Fibroblast of skin of right biceps (primary cell): ENCODE measurements at places on chromosomes 3 and 15.

DNA sequence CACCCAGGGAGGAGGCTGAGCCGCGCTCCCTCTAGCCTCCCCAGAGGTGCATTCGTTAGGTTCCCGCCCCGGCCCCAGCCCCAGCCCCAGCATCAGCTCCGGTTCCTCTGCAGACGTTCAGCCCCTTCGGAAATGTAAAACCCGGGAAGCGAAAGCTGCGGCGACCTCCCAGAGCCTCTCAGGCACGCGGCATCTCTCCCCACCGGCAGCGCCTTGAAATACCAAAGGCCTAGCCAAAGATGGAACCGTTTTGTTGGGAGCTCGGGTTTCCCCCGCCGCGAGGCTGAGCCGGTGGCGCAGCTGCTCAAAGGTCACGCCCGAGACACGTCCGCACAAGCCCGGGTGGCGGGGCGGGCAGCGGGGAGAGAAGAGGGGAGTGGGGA lies 77.8 kb upstream of the HES1 start:
- peak; percentile 72 for DNase-seq

GRCh38 chr15:84791763-84792162 lies 25.4 kb upstream of the ALPK3 start:
- no peak for DNase-seq

DNA sequence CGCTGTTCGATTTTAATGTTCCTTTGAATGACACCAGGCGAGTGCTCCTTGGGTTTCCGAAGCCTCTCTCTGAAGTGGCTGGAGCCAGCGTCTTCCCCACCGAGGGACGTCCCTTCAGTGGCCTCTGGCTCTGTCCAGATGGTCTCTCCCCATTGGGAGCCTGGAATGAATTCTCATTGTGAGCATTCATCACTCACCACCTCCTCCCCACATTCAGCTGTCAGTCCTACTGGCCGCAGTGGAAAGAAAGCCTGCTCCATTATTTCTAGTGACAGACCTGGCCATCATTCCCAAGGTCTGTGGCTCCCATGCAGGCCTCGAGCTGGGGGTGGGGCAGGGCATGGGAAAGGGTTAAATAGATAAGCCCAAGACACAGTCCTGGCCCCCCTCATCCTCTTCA lies 35.2 kb downstream of the ZNF710 start:
- DNase-seq, result no peak

GRCh38 chr3:34109846-34110245 lies 311.4 kb downstream of the PDCD6IP start:
- DNase-seq, result no peak

DNA sequence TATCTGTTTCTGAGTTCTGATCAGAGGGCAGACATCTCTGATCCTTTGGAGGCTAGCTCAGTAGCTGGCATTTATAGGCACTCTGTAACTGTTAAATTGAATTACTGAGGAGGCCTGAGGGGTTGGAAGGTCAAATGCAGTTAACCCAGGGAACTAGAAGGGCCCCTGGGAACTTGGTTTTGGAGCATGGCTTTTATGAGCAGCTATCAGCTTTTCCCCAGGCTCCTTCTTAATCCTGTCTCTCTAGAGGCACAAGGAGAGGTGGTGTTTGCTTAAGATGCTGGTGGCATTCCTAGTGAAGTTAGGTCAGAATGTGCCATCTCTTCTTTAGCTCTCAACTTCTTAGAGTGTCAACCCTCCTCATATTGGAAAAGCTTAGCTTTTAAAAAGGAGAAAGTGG lies 128.9 kb downstream of the LPP start:
- no peak for DNase-seq

- DNase-seq, result peak; percentile 25
Measured at GRCh38 chr3:13141991-13142412, 68.8 kb upstream of the IQSEC1 start.

DNA sequence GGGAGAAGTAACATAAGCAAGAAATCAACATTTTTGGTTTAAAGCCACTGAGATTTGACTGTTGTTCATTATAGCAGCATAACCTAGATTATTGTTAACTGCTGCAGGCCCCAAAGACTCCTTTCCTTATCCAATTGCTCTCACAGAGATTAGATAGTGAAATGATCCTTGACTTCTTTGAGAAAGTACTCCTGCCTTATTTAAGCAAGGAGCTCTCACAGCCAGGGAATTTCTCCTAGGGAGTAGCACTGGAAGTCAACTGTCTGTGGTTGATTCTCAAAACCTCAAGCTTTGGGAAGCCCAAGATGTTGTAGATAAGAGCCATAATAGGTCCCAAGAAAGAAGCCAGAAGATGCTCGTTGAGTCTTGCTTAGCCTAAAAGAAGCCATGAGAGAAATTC lies 151.8 kb upstream of the TSC22D2 start:
- no peak for DNase-seq

- no peak for DNase-seq
Measured at GRCh38 chr3:39432342-39432741, 25.8 kb downstream of the RPSA start.

- peak; percentile 12 for DNase-seq
Measured at GRCh38 chr3:181694805-181695660, 16.7 kb upstream of the SOX2 start.

- peak; percentile 15 for DNase-seq
Measured at GRCh38 chr15:89457086-89457485, 39.3 kb downstream of the RHCG start.

GRCh38 chr3:123766193-123767008 lies 117.7 kb downstream of the MYLK start:
- DNase-seq, result no peak

GRCh38 chr15:71444866-71445590 lies 329.8 kb downstream of the THSD4 start:
- DNase-seq, result peak; percentile 54

DNA sequence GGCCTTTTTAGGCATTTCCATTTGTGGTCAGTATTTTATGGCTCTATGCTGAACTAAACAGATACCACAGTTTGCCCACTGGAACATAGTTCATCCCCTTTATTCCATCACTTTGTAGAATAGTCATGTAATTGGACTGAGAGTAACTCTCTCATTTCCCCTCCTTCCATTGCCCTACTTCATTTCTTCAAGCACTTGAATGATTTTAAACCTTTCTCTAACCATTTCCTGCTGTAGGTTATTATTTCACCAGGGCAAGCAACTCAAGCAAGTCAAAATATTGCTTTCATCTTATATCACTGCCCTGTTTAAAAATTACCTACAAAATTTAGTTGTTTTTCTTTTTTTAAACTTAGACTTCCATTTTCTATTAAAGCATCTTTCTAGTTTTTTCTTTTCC lies 177.0 kb downstream of the RAP2B start:
- peak; percentile 2 for DNase-seq

DNA sequence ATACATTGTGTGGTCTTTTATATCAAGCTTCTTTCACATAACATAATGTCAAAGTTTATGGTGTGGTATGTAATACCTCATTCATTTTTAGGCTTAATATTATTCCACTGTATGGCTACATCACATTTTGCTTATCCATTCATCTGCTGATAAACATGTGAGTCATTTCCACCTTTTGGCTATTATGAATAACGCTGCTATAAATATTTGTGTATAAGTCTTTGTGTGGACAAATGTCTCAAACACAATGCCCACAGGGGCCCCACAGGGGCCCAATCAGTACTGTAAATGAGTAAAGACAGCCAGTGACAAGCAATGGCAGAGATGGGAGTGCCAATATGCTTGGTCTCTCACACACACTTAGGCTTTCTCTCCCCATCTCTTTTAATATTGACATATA lies 54.2 kb downstream of the PIK3R4 start:
- no peak for DNase-seq

DNA sequence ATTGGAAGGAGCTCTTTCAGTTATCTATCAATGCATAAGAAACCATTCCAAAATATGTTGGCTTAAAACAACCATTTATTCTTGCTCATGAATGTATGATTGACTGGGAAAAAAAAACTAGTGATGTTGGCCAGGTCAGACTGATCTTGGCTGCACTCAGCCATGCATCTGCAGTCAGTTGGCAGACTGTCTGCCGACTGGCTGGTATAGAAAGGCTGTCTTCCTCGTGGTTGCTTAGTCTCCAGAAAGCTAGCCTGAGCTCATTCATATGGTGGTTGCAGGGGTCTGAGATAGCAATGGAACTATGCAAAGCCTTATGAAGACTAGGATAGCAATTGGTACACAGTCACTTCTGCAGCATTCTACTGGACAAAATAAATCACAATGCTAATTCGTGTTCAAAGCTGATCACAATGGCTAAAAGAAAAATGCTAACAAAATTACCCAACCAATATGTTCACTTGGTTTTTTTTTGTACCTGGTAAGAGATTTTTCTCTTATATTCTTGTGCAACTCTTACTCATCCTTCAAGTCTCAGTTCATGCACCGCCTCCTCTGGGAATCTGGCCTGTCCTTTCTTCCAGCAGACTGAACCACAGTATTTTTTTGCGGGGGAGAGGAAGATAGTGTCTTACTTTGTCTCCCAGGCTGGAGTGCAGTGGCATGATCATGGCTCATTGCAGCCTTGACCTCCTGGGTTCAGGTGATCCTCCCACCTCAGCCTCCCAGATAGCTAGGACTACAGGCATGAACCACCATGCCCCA lies 126.8 kb downstream of the KCNAB1 start:
- peak; percentile 12 for DNase-seq

- no peak for DNase-seq
Measured at GRCh38 chr3:11128682-11129632, 25.3 kb upstream of the HRH1 start.

GRCh38 chr15:36841193-36841592 lies 259.2 kb downstream of the MEIS2 start:
- DNase-seq, result no peak
